IMR-90 (cell line): ENCODE measurements at places on chromosomes 2 and 18. TPM values are rescaled to one million over a fixed set of nuclear protein-coding genes. Genes with fewer than 3 reads are reported as not detected.

The DIPK1C gene
- not detected in 2 replicates for total RNA-seq

The GALR1 gene
- total RNA-seq = not detected in 2 replicates

The TMEM247 gene
- not detected in 2 replicates for total RNA-seq

The SNED1 gene
- 1.1 and 1.4 TPM in 2 replicates for total RNA-seq

The FOSL2 gene
- 31.4 and 32.2 TPM in 2 replicates for total RNA-seq

The C2orf81 gene
- under 0.01 and 0.18 TPM in 2 replicates for total RNA-seq

The CD302 gene
- 3.8 and 6.1 TPM in 2 replicates for total RNA-seq

The ACMSD gene
- not detected in 2 replicates for total RNA-seq

The KYNU gene
- total RNA-seq = 2.2 and 2.9 TPM in 2 replicates

The LIPG gene
- under 0.01 TPM in 1 of 2 replicates, not detected in the other for total RNA-seq

The FABP1 gene
- not detected in 2 replicates for total RNA-seq

The COL4A4 gene
- total RNA-seq = 0.28 TPM in 1 of 2 replicates, not detected in the other

The CSRNP3 gene
- total RNA-seq = 0.56 and 0.72 TPM in 2 replicates

The RUFY4 gene
- not detected in 2 replicates for total RNA-seq

The NT5DC4 gene
- not detected in 2 replicates for total RNA-seq

The VWA3B gene
- total RNA-seq = not detected in 2 replicates

The NETO1 gene
- 0.28 and 0.36 TPM in 2 replicates for total RNA-seq

The ICA1L gene
- total RNA-seq = 1.8 and 1.9 TPM in 2 replicates

The RIT2 gene
- not detected in 2 replicates for total RNA-seq

The CROCC2 gene
- total RNA-seq = not detected in 2 replicates

The LIMS3 gene
- total RNA-seq = 4.4 and 12.7 TPM in 2 replicates

The NDC80 gene
- total RNA-seq = 11.8 and 15.3 TPM in 2 replicates

The RAB17 gene
- not detected in 2 replicates for total RNA-seq

The AGXT gene
- total RNA-seq = not detected in 2 replicates

The UBR3 gene
- total RNA-seq = 33.9 and 51.9 TPM in 2 replicates

The SLC5A7 gene
- not detected in 2 replicates for total RNA-seq

The SP5 gene
- total RNA-seq = not detected in 2 replicates

The CDH7 gene
- not detected in 2 replicates for total RNA-seq

The EFEMP1 gene
- 164 and 214 TPM in 2 replicates for total RNA-seq

The ANKRD39 gene
- total RNA-seq = 12.5 and 13.6 TPM in 2 replicates

The ANKRD30B gene
- total RNA-seq = not detected in 2 replicates

The PPP1R1C gene
- 0.28 and 0.36 TPM in 2 replicates for total RNA-seq

The SEMA4C gene
- total RNA-seq = 13.3 and 15.8 TPM in 2 replicates
